ENCODE measurements at places on chromosomes 3 and 15. TPM values are rescaled to one million over a fixed set of nuclear protein-coding genes. Genes with fewer than 3 reads are reported as not detected.

Gene DGKG
- not detected for total RNA-seq

Gene HTR3E
- total RNA-seq: not detected

Gene TMC3
- not detected for total RNA-seq

Gene CNTN6
- total RNA-seq: not detected

Data from bronchial epithelial cell (primary cell).